Dorsolateral prefrontal cortex (tissue), 122 donors: ENCODE measurements at places on chromosomes 3 and 15.

GRCh38 chr3:179020112-179020511 is 51.5 kb downstream of the ZMAT3 start:
- no peak for DNase-seq

GRCh38 chr3:86967062-86967461 is 23.9 kb downstream of the VGLL3 start:
- DNase-seq: no peak

GRCh38 chr3:121496786-121497185 is 49.0 kb downstream of the POLQ start:
- DNase-seq: no peak

- no peak for DNase-seq
Observed at GRCh38 chr3:171806200-171807128, 3.8 kb downstream of the PLD1 start.

GRCh38 chr3:193842029-193842798 is 249.2 kb downstream of the OPA1 start:
- DNase-seq: no peak

DNA sequence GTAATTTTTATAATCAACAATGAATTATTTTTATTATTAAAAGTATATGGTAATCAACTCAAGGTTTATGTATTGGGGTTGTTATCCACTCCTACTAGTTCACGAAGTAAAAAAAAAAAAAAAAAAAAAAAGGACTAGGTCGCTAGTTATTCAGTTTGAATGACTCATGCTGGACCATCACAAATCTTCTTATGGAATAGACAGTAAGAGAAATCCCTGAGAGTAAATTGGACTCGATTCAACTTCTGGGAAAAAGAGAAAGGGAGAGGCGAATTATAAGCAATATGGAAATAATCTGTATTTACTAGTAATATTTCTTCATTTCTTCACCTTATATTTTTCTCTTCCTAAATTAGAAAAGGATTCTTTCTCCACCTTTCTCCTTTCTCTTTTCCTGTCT is 2.0 kb downstream of the MYEF2 start:
- no peak for DNase-seq

GRCh38 chr3:8882642-8883041 is 80.6 kb downstream of the RAD18 start:
- no peak for DNase-seq

GRCh38 chr3:27960133-27960532 is 238.0 kb upstream of the EOMES start:
- no peak for DNase-seq

- no peak for DNase-seq
Observed at GRCh38 chr3:28039829-28040228, 201.6 kb upstream of the CMC1 start.
